ENCODE measurements at places on chromosomes 2 and 18.

- DNase-seq = no peak
Observed at GRCh38 chr18:27366151-27366550, 181.0 kb upstream of the CHST9 start.

DNA sequence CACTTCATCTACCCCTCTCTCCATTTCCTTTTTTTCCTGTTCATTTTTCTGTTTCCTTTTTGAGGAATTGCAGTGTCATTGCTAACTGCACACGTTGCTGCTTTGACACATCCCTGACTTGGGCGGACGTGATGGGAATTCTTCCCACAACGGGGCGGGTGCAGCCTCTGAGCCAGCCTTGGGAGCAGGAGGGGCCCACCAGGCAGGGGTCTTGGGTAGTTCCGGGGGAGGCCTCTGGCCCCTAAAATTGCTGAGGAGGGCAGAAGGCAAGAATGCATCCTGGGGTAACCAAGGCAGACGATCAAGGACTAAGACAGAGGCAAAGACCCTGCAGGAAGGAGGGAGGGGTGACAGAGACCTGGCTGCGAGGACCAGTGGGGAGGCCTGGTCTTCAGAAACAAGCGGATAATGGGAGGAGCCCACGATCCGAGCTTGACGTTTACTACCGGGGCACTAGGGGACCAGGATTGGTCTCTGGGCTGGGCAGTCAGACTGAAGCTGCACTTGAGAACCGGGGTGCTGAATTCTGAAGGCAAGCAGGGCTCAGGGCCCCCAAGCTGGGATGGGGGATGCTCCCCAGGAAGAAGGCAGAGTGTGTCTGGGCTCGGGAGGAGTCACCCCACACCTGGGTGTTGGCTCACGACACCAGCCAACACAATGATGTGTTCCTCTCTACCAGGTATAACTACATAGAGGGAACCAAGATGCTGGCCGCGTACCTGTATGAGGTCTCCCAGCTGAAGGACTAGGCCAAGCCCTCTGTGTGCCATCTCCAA is 14.8 kb upstream of the CNDP1 start:
- no peak for DNase-seq

- no peak for DNase-seq
Observed at GRCh38 chr2:74281141-74281975, 61.9 kb downstream of the SLC4A5 start.

DNA sequence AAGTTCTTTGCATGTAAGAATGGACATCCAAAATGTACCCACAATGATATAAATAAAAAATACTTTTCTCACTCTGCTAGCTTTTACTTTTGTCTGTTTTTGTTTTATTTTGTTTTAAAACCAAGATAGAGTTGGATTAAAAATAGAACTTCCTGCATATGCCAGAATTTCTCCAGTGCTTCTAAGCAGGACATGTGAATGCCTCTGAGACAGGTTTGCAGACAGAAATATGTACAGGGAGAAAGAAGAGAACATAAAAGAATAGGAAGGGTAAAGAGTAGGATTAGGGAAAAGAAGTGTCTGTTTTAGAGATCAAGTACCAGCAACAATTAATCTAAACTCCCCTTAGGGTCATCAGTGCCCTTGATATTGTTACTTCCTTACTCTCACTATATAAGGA is 114.4 kb downstream of the BMPR2 start:
- DNase-seq = no peak

- no peak for DNase-seq
Observed at GRCh38 chr2:236960531-236960930, 125.2 kb upstream of the COPS8 start.
